Thyroid gland (tissue), 4 donors: ENCODE measurements at places on chromosomes 2 and 18.
A peak's percentile ranks its signal among the peaks of the same experiment; 100 is the strongest.

DNA sequence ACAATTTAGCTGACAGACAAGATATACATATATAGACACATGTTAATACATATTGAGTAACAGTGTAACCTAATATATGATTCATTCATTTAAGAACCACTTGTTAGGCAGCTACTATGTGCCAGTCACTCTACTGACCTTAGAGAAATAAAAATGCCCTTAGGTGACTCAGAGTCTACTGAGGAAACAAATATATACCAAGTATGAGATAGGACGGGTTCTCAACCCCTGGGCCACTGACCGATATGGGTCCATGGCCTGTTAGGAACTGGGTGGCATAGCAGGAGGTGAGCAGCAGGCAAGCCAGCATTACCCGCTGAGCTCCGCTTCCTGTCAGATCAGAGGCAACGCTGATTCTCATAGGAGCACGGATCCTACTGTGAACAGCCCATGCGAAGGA is 14.8 kb downstream of the STRN start:
- no peak for DNase-seq

DNA sequence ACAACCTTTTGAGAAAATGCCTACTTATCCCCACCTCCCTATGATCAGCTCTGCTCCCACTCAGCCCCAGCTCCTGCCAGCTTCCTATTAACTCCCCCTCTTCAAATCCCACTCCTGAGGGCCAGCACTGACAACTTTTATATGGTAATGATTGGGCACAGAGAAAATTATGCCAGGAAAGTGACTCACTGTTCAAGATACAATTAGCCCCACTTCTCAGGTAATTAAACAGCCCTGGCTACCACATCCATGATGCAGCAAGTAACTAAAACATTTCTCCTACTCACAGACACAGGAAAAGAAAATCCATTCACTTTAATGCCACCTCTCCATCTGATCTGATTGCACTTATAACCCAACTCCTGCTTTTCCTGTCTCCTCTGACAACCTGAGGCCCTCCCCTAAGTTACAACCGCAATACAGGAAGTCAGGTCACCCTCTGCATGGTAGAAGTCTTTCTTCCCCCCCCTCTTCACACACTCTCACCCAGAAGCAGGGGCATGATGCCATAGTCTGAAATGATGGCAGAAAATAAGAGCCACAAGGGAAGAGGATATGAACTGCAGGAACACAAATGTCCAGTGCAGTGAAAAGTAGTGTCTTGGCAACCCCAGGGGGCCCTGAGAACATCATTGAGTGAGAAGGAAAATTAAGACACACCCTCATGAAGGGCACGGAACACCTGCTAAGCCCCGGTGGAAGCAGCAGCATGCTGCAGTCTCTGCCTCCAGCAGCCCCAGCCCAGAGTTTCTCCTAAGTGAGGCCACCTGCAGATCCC is 54.4 kb downstream of the STK39 start:
- no peak for DNase-seq

- no peak for DNase-seq
Measured at GRCh38 chr2:46200861-46201605, 96.2 kb upstream of the EPAS1 start.

GRCh38 chr2:195603998-195604397 is 53.0 kb upstream of the SLC39A10 start:
- DNase-seq: no peak

DNA sequence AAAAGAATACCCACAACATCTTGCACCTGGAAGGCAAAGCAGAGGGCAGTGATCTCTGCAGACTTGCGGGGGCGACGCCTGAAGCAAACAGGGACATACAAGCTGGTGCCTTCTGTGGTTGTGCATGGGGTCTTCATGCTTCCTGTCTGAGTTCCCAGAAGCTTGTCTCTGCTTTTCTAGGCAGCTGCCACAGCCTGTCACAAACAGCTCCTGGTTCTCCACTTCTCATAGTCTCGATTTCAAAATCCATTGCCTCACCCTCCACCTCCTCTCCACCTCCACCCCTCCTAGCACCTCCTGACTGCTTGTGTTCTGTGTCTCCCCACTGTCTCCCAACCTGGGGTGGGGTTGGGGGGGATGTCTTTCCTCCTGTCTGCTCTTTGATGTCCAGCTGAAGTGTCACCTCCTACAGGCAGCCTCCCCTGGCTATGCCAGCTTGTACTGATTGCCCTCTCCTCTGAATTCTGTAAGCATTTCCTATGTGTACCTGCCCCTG is 1.7 kb upstream of the PROC start:
- DNase-seq: no peak

DNA sequence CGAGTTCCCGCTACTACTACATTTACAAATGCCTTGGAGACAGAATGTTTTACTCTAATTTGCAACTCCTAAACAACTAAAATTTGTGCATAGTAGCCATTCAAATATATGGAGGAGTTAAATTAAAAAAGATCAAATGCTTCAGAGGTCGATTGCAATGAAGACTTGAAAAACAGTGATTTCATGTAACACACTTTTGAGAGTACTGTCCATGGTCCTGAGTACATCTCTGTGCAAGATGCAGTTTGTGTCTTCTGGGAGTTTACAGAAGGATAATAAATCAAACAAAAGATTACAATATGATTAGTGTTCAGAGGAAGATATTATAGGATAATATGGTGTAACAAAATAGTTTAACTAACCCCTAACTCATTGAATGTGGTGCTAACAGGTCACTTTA is 894.7 kb downstream of the TMEM182 start:
- DNase-seq: no peak

- DNase-seq: peak; percentile 79
Measured at GRCh38 chr2:237895544-237896506, 36.4 kb downstream of the RAMP1 start.

DNA sequence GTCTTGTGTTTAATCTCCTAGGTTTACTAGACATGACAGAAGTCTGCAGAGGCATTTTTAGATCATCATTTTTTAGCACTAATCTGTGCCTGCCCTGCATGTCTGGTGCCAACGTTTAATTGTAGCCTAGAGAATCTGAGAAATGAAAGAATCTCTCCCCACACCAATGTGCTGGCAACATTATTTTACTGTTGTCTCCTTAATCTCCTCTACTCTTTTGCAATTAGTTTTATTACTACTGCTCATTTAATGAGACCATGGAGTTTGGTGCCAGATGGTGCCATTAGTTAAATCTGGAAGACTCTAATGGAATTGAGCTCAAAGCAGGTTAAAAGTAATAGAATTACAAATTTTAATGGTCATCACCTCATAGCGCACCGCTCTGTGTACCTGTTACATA is 4.0 kb upstream of the SPP2 start:
- no peak for DNase-seq

- no peak for DNase-seq
Measured at GRCh38 chr2:66700677-66701066, 265.7 kb downstream of the MEIS1 start.

- DNase-seq: peak; percentile 73
Measured at GRCh38 chr2:71545572-71546274, 92.4 kb downstream of the DYSF start.

DNA sequence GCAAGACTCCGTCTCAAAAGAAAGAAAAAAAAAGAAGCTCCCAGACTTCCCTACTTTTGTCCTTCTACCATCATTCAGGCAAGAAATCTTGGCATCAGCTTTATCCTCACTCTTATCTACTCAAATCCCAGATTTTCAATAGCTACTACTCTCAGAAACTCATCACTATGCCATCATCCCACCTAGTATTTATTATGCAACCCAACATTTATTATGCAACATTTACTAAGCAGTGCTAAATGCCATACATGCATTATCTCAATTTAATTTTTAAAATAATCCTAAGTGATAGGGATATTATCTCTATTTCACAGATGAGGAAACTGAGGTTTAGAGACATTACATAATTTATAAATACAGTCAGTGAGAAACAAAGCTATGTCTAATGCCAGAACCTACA is 4.1 kb downstream of the USP37 start:
- no peak for DNase-seq
